ENCODE measurements at places on chromosomes 2 and 18.

DNA sequence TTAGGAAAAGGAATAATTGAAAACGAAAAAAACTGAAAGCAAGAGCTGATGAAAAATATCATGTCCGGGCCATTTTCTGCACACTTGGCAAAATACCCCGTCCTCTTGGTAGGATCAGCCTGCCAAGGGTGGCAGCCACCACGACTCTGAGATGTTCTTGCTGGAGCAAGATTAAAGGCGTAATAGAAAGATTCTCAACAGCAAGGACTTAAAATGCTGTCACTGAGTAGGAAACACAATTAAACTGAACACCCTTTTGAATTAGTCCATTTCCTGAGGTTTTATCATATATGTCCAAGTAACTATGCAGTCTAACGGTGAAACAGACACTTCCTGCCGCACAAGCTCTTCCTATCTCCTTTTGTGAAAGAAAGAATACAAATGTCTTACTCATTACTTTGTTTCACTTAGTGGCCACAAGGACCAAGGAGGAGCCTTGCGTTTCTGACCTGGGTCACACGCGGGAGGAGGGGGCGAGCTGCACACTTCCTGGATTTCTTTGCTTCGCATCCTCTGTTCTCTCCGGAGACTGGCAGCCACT is 222.7 kb downstream of the PIEZO2 start:
- no peak for DNase-seq

GRCh38 chr2:102029405-102029804 is 37.6 kb downstream of the IL1R2 start:
- no peak for DNase-seq

DNA sequence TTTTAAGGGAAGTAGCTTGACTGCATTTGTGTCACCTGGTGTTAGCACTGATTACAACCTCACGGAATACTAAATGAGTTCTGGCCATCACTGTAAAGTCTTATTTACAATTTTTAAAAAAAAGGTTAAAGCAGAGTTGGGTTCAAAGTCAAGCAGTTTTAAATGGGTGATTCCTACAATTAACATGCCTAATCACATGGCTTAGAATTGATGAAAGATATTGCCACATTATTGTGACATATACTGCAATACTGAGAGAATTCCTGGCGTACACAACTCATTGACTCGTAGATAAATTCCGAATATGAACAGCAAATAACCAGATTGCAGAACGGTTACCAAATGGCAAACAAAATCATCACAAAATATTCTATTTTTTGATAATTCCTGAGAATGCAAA is 34.2 kb downstream of the ROCK2 start:
- DNase-seq = no peak

DNA sequence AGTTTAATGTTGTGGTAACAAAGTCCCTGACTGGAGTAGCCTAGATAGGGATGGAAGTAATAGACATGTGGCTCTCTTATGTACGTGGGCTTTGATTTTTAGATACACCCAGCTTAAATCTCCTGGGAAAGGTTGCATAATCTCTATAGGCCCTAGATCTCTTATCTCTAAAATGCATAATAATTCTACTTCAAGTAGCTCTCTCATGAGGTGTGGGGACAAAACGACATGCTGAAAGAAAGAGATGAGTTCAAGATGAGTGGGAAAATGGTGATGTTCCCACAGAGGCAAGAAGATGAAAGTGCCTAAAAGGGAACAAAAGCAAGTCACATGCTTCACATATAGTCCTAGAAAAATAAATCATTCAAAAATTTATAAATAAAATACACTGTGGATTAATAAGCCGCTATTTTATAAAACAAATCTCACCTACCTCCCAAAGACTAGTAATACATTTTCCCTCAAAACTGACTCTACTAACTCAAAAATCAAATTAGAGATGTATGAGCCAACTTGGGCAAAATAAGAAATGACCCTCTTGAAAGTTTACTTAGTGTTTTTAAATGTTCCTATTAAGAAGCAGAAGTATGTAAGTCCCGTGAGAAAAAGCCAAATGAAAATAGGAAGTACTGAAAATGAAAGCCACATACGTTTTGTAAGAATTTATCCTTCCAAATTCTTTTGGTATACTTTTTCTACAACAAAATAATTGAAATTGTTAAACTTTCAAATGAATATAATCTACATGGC is 148.2 kb upstream of the ITGA4 start:
- no peak for DNase-seq

GRCh38 chr18:11944252-11944651 is 36.1 kb upstream of the MPPE1 start:
- no peak for DNase-seq

- no peak for DNase-seq
Observed at GRCh38 chr2:181985632-181986205, at the start of gene PPP1R1C. TSS of gene PPP1R1C (plus strand) at chr2:181985853. CDS start at chr2:181986111, 258 bp downstream.

DNA sequence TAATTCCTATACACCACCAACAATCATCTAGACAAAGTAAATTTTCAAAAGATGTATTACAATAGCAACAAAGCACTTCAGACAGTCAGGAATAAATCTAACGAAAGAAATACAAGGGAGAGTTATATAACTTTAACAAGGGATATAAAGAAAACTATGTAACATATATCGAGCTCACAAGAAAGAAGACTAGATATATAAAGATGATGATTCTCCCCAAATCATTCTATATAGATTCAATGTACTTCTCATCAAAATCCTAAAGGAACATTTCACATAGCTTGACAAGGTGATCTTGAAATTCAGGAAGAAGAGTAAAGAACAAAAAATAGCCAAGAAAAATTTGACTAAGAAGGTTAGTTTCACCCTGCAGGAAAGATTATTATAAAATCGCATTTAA is 179.4 kb downstream of the SP3 start:
- DNase-seq = no peak

DNA sequence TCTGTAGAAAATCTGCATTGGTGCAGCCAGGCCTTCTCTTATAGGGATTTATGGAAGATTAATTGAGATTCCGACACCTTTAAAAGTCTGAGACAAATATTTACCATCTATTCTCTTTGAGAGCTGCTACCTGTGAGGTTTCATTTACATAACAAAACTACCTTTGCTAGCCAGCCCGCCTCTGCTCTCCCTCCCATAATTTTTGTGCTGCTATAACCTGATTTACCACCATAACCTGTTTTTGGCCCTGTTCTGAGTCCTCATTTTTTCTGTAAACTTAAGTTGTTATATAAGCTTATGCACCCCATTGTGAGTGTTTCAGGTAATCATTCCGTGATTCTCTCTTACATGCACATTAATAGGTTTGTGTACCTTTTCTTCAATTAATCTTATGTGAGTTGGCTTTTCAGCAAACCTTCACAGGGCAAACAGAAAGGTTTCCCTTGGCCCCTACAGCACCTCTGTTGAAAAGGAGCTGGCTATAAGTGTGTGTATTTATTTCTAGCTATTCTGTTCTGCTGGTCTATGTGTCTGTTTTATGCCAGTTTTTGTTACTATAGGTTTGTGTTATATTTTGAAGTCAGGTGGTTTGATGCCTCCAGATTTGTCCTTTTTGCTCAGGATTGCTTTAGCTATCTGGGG is 114.9 kb upstream of the XIRP2 start:
- no peak for DNase-seq

DNA sequence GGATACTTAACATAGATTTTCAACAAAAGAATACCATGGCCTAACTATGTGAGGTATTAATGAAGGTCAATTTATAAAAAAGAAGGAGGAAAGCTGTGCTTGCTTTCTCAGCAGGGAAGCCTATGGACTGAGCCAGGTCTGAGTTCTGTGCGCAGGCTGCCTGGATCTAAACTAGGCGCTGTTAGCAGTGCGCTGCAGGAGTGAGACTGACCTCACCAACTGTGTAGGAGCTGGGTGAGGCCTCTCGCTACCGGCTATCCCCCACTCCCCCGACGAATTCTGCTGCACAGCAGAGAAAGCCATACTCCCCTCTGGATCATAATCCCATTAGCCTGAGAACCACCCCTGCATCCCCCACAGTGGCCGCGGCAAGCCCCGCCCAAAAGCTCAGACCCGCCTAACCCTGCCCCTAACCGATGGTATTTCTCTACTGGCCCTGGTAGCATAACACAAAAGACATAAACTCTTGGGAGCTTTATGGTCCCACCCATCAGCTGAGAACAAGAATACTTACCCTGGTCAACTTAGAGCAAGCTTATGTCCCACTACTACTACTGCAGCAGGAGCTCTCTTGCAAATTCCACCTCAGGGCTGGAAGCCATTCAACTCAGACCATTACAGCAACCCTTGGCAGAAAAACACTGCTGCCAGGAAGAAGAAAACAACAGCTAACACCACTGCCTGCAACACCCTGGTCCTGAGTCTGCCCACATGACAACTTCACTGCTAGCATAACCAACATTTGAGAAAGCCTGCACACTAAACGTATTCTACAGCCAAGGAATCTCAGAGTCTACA is 28.0 kb downstream of the SULT1C2 start:
- DNase-seq = no peak

DNA sequence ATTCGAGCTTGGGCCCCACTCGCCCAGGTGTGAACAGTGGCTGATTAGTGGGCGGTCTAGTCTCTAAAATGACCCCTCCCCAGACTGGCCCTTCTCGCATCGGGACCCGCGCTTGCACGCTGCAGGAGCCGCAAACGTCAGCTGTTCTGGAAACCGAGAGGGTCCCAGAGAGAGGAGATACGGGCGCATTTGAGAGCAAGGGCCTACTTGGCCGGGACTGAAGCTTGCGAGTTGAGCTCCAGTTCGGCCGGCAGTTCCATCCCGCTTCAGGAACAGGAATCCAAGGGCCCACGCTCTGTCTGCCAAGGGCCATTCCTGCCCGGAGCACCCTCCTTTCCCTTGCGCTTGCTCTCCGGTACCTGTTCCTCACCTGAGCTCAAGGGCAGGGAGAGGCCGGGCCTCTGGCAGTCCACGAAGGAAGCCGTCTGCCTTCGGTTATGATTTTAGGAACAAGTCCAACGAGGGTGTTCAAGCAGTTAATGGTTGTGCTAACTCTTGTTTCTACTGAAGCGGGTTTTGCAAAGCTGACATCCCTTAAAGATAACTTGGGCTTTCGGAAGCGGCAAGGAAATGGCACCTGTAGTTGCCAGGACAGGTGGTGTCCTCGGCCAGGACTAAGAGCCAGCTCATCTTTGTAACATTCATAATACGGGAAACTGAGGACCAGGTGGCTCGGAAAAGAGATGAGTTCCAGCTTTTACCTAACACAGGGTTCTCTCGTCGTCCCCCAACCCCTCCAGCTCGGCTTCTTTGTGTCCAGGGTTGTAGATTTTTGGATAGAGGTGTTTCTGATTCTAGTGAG is 3.9 kb upstream of the DLX1 start:
- no peak for DNase-seq

DNA sequence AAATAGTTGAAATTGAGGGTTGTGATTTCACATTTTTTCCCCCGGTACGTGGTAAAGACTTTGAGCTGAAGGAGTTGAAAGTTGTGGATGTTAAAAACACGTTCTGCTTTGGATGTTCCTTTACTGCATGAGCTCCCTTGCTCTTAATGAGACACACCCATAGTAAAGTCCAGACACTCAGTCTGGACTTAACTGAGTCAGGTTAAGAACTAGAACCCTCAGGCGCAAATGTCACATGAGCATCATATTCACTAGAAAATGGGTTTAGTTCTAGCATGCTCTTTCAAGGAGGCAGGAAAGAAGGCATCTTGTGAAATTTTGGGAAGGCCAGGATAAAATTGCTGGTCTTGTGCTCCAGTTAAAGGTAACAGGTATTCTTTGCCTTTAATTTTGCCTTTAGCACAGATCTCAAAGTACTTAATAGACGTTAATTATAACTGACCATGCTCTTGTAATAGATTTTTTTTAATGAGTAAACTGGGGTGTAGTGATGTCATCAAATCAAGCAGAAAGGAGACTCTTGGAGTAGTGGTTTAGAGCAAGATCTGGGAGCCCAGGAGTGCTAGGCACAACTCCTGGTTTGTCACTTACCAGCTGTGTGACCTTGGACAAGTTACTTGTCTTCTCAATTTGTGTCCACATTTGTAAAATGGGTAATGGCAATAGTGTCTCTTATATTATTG is 20.6 kb downstream of the ITGA6 start:
- DNase-seq = no peak

DNA sequence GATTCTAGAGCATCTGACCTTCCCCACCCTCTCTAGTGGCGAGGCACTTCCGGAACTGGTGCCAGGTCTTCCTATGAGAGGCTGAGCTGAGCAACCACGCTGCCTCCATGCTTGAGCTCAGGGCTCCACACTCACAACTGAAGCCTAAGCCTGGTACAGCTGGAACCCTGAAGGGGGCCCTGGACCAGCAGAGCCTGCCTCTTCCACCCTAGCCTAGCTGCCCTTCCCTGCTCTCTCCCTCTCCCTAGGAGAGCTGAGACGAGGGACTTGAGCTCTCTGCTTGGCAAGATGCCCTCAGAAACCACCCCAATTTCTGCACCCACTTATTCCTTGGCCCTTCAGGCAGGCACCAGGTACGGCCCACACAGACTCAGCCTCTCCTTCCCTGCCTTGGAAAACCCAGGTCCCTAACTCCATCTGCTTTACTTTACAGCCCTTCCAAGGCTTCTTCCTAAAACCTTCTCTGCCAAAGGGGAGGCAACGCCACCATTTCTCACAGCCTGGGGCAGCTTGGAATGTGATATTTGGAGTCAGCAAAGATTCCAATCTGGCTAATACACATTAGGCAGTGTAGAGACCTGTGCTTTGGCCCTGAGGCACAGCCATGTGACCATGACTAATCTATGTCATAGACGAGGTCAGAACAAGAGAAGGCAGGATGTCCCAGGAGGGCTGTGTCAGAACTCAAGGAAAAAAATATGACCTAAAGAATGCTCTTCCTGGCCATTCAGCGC is 18.8 kb downstream of the COX7A2L start:
- DNase-seq = no peak

DNA sequence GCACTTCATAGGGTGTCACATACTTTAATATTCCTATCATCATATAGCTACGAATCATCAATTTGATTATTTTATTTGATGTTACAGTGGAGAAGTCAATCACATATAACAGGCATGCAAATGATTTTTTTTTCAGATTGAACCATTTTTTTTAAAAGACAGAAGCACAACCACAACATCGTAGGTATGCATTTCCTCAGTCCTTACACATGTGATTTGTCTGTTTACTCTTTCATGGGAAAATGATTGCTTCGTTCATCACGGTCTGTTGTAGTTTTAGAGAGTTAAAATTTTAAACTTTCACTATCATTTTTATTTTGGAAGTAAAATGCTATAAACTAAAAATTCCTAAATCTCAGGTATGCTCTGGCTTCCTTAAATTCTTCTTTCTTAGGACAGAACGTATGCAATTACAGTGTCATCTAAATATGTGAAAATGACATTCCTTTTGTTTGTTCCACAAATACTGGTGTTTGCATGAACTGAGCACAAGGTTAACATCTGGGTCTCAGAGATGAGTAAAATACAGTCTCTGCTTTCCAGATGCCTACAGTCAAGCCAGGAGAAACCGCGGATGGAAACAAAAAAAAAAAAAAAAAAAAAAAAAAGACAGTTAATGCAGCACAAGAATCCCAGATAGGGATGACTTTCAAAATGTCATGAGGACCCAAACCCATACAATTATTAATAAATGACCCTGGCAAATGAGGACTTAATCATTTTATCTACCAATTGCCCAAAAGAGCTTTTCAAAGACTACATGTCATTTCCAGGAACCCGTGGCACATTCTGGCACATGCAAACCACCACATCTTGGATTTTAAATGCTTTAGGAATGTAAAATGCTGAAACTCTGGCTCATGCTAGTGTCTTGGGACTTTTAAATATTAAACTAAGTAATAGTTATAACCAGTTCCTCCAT is 201.2 kb downstream of the LRP1B start:
- DNase-seq = no peak

Data from left lobe of liver (tissue), 2 donors.